ENCODE measurements at places on chromosomes 4 and X.

- no peak for DNase-seq
Measured at GRCh38 chr4:48495941-48496340, 5.9 kb downstream of the ZAR1 start.

GRCh38 chr4:43992552-43992951 is 456.1 kb downstream of the KCTD8 start:
- DNase-seq = no peak

DNA sequence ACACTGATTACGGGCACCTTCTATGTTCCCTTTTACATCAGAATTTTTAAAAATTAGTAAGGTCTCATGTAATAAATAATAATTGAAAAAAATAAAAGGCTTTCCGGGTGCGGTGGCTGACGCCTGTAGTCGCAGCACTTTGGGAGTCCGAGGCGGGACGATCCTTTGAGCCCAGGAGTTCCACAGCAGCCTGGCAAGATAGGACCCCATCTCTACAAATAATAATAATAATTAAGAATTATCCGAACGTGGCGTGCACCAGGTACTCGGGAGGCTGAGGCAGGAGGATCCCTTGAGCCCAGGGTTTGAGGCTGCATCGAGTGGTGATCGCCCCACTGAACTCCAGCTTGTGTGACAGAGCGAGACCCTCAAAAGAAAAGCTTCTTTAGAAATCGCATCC is 771 bp upstream of the LAMTOR3 start:
- DNase-seq = no peak

- DNase-seq = no peak
Measured at GRCh38 chr4:152512483-152512882, 23.4 kb downstream of the FBXW7 start.
